Left ventricle myocardium superior (tissue), 1 donor: ENCODE measurements at places on chromosomes 7 and 10.
A peak's percentile ranks its signal among the peaks of the same experiment; 100 is the strongest.

DNA sequence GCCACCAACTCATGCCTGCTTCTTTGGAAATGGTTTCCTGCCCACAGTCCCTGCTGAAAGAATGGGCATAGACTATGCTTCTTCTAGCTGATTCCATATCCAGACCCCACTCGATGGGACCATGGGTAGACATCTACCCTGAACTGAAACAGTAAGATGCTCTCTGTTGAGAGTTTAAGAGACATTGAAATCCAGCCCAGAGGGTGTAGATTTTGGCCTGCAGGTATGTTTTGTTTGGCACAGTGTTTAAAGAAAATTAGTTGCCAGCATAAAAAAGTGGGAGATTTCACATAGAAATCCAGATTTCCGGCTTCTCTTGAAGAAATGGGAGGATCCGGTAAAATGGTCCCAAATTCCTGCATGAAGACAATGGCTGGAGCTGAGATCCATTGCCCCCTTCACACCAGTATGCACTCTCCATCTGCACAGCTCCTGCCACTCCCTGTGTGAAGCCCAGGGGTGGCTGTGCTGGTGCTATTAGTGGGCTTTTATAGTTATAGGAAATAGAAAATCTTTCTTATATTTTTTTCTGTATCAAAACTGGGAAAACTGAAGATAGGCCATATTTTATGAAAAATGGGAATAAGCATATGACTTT is 218.1 kb downstream of the PTEN start:
- no peak for DNase-seq

DNA sequence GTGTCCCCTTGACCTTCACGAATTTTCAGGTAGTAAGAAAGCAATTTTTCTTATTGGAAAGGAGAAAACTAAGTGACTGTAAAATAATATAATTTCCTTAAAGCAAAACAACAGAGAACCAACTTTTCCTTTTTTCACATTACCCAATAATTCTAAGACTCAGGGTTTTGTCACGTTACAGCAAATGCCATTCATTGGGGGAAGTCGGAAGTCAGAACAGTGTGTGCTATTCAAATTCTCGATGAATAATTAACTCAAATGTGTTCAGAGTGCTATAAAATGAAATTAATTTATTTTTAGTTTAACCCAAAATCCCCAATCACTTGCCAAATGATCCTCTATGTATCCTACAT is 40.0 kb downstream of the DIP2C start:
- no peak for DNase-seq

- DNase-seq = no peak
Measured at GRCh38 chr10:76043261-76043660, 611.8 kb downstream of the LRMDA start.

GRCh38 chr10:11003679-11004078 is 14.0 kb upstream of the CELF2 start:
- no peak for DNase-seq

DNA sequence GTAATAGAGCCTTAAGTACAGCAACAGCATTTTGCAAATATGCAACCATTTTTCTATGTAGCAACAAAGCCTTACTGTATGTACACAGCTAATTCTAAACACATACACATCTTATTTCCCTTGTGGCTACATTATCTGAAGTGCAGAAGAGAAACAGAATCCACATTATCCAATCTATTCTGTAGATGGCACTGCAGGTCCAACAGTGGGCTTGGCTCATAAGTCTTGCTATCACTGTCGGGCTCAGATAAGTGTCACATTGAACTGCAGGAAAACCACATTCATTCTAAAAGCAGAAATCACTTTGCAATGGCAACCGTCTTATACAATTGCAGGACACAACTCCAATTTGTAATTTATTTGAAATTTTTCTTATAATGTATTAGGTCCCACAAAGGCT is 109.8 kb upstream of the NOBOX start:
- DNase-seq = no peak

DNA sequence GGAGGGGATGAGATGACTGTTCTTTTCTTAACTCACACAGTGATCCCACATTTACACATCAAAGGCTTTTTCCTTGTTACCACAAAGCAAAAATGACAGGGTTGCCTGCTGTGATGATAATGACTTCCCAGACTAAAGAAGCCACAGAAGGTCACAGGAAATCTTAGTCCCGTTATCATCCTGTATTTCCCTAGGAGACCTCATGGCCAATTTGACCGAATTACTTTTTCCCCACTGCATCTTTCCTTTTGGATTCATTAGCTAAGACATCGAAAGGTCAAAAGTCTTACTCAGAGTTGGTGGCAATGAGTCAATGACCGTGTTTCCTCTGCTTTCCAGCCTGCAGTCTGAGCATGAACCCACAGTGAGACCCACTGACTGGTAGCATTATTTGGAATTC is 130.1 kb upstream of the INHBA start:
- no peak for DNase-seq

DNA sequence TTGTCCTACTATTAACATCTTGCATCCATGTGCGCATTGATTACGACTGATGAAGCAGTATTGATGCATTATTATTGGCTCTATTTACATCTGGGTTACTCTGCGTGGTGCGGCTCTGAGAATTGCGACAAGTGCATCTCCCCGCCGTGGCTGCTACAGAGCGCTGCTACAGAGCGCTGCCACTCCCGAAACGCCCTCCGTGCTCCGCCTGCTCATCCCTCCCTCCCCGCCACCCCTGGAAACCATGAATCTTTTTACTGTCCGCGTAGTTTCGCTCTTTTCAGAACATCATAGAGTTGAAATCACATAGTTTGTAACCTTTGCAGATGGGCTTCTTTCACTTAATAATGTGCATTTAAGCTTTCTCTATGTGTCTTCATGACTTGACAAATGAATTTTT is 74.1 kb downstream of the ADARB2 start:
- no peak for DNase-seq

- peak; percentile 72 for DNase-seq
Measured at GRCh38 chr10:119413471-119414080, 128.9 kb downstream of the RGS10 start.

DNA sequence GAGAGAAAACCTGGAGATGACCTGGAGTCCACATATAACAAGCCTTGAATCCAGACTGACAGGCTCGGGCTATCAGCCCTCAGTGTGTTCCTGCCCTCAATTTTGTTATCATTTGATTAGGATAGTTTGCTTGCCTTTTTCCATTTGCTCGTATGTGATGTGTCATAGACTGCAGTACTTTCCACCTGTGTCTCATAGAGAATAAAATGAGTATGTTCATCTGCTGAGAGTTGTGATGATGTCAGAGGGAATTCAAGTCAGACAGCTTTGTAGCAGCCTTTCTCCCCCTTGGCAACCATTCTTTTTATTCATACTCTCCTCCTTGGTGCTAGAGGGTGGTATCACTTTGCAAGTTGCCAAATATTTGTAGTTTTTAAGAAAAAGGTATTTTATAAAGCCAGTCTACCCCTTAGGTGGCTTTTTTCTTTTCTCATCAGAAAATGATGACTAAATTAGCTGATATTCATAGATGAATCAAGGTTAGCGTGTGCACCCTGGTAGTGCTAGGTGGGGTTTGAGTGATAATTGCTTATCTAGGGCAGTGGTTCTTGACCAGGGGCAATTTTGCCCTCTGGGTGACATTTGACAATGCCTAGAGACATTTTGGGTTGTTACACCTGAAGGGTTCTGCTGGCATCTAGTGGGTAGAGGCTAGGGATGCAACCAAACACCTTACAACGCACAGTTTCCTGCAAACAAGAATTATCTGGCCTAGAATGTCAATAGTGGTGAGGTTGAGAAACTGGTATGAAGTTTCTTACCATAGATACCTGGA is 5.4 kb downstream of the SGPL1 start:
- DNase-seq = no peak

- DNase-seq = no peak
Measured at GRCh38 chr7:107751113-107751512, 7.2 kb downstream of the CBLL1 start.

- DNase-seq = no peak
Measured at GRCh38 chr10:86755454-86755739, 1.0 kb upstream of the BMPR1A start.

DNA sequence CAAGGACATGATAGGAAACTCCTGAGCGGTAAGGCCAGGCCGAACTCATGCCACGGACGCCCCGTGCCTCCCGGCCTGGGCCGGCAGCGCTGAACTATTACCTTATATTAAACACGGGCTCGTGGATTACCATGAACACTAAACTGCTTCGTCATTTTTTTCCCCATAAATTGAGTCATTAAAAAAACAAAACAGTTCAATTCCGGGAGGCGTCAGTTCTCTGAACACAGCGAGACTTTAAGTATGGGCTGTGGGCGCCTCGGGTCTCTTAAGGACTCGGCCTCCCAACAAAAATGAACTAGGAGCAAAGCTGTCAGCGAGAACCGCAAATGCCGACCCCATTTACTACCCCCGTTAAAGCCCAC is 519 bp downstream of the PITRM1 start:
- no peak for DNase-seq

DNA sequence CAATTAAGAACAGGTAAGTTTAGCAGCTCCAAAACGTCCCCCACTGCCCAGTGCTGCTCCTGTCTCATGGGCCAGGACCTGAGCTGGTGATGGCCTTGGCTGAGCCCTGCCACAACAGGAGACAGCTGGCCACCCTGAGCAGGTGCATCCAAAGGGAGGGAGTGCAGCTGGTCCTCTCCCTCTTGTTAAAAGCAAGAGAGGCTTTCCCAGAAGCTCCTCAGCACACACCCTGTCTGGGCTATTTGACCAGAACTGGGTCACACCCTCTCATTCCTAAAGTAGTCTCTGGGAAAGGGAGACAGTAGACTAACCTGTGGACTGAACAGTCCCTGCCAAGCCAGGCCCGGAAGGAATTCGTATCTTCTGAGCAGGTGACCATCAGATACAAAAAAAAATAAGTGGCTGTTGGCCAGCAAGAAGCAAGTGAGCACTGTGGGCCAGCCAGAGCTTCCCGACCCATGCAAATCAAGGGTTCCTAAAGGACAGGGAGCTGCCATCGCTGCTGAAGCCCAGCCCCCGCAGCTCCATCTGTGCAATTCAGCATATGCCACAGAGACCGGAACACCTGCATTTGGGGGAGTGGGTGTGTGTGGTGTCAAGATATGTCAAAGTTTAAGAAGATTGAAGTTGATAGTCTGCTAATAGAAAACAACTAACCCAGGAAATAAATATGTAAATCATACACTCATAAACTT is 2.1 kb upstream of the TMEM72 start:
- no peak for DNase-seq

DNA sequence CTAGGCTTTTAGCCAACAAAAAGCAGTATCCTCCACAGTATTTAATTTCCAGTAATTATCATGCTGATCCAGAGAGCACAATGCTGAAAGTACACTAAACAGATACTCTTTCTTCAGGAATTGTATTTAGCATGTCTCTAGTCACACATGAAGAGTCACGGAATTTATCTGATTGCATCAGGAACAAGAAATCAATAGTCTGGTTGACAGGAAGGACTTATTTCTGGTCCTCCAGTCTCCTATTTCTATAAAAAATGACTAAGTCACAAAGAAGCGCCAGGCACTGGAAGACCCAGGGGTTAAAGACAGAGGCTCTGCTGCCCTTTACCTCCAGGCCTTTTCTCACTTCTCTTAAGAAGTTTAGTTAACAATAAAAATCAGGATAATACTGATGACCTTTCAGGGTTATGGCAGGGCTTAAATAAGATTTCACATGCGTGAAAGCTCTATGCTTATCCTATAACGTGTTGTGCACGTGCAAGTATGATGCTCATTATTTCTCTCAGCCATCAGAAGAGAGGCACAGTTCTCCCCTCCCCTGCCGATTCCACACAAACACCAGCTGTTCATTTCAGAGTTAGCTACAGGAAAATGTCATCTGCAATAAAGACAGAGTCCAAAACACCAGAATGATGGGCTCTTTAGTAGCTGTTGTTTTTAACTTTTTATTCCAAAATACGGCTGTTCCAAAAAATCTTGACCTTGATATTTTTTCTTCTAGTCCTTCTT is 36.9 kb downstream of the SLC26A4 start:
- no peak for DNase-seq

DNA sequence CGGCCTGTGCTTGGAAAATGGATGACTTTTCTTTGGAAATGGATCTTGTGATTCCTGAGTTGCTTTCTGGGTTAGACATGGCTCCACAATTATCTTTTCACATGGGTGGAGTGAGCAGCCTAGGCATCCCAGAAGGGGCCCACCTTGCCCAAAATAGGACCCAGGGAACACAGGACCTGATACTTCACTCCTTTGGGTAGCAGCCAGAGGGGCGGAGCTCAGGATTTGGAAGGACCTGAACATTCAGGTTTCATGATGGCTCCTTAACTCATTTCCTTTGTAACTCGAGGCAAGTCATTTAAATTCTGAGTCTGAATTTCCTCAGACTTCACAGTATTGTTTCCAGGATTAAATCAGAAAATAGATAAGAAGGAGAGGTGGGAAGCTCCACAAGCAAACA is 178.3 kb upstream of the ZMIZ1 start:
- no peak for DNase-seq

- DNase-seq = no peak
Measured at GRCh38 chr10:3803295-3803926, 18.4 kb upstream of the KLF6 start.

GRCh38 chr7:141512597-141512996 is 38.6 kb upstream of the AGK start:
- no peak for DNase-seq

- DNase-seq = no peak
Measured at GRCh38 chr10:50982989-50983388, 91.3 kb upstream of the PRKG1 start.

DNA sequence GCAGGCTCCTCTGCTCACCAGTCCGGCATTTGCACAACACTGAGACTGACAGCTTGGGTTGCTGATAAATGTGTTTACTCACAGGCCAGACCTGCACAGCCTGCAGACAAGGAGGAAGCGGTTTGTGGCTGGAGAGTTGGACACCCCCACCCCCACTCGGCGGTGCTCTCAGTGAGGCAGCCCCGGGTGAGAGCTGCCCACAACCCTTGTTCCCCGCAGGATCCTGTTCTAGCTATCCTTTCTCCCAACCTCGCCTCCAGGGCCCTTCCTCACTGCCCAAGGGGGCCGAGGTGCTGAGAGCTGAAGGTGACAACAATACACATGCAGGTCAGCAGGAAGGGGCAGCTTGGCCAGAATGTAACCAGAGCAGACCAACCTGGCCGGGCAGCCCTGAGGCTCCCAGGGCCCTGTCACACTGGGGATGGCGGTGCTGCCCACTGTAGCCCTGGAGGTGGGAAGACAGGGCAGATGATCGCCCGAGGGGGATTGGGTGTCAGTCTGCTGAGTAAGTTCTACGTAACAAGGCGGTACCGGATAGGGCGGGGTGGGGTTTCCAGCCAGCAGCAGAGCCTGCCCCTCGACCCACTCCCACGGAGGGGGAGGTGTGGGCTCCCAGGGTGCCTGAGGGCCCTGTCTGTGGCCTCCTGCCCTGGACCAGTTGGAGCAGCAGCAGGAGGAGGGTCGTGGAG is 2.1 kb upstream of the ADAM8 start:
- DNase-seq = peak; percentile 67

DNA sequence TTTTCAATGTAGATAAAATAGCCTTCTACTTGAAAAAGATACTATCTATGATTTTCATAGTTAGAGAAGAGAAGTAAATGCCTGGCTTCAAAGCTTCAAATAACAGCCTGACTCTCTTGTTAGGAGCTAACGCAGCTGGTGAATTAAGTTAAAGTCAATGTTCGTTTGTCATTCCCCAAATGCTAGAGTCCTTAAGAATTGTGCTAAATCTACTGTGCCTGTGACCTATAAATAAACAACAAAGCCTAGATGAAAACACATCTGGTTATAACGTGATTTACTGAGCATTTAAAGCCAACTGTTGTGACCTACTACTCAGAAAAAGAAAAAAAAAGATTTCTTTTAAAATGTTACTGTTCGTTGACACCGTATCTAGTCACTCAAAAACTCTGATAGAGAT is 134.7 kb downstream of the POLR1F start:
- DNase-seq = no peak

GRCh38 chr10:7513936-7514335 is 103.1 kb upstream of the SFMBT2 start:
- no peak for DNase-seq
